CD4-positive, alpha-beta T cell treated with Interleukin-1 beta for 1 hour (primary cell): ENCODE measurements at places on chromosomes 3 and 15.

DNA sequence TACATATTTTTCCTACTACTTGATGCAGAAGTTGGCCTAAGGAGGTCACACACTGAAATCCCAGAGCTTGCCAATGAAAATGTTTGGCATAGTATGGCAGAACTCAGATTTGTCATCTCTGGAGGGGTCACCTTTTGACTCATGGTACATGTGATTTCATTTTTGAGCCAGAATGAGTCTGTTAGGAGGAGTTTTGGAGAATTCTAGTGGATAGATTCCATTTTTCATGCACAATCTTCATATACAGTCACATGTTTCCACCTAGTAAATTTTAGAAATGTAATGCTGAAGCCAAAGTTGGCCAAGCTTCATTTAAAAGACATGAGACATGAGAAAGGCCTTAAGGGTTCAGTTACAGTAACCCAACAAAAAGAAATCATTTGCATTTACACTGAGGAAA is 97.8 kb upstream of the IGSF10 start:
- DNase-seq = no peak

DNA sequence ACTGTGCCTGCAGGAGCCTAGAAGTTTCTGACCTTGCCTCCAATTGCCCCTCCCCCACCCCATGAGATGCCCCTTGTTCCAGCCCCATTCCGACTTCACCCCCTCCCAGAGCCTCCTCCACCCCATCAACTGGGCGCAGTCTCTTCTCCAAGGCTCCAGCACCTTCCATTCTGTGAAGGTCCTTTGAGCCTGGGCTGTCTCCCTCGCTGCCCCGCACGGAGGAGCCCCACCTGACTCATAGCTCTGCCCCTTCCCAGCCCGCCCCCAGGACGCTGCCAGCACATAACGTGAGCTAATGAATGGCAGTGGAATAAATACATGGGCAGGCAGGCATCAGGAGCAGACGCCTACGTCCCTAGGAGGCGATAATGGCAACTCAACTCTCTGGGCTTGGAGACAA is 113.1 kb downstream of the NUP210 start:
- DNase-seq = no peak

GRCh38 chr15:62452667-62453066 is 287.6 kb upstream of the C2CD4B start:
- DNase-seq = no peak

DNA sequence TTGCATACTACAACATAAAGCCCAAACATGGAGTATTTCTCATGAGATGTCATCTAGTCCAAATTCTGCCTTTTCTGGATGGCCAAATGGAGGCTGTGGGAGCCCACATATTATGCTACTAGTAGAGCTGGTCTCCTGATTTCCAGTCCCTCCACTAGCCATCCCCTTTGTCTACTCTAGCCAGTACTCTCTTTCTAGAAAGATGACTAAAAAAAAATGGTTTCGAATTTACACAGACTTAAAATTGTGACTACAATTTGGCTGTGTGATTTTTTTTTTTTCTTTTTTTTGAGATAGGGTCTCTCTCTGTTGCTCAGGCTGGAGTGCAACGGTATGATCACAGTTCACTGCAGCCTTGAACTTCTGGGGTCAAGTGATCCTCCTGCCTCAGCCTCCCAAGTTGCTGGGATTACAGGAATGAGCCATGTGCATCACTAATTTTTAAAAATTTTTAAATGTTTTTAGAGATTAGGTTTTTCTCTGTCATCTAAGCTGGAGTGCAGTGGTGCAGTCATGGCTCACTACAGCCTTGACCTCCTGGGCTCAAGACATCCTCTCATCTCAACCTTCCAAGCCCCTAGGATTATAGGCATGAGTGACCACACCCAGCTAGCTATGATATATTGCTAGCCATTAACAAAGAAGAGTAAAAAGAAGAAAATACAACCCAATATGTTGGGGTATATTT is 273.9 kb downstream of the ADAMTSL3 start:
- no peak for DNase-seq

GRCh38 chr15:93025625-93025982 is 63.4 kb downstream of the RGMA start:
- DNase-seq = no peak

GRCh38 chr3:10666621-10667020 is 149.4 kb upstream of the SLC6A11 start:
- no peak for DNase-seq

DNA sequence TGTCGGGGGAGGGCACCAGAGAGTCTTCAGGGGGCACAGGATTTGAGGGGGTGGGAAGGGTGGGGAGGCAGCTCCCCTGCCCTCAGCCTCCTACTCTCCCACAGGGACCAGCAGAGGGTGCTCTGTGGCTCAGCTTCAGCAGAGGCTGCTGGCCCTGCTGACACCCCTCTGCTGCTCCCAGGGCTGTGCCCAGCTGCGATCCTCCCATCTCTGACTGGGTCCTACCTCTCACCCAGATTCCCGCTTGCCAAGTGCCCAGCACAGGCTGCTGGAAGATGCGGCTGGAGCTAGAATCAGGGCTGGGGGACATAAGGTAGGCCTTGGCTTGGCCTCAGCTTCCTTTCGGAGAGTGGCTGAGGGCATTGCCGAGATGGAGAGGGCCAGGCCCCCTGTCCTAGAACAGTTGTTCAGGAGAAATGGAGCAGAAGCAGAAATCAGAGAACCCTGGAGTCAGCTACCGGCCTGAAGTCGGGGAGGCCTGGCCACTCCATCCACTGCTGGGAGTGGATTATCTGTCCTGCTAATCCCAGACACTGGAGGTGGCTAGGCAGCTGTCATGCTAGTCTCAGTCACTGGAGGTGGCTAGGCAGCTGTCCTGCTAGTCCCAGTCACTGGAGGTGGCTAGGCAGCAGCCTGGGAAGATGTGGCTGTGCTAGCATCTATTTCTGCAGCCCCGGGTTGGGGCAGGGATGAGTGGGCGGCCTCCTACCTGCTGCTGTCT is 3.9 kb downstream of the GRM2 start:
- no peak for DNase-seq

- no peak for DNase-seq
These were observed 50.5 kb upstream of the KCNMB2 start for GRCh38 chr3:178485756-178486155.

- no peak for DNase-seq
These were observed 50.4 kb downstream of the GLB1 start for GRCh38 chr3:33046521-33046920.

- DNase-seq = no peak
These were observed 85.7 kb upstream of the PRR20G start for GRCh38 chr3:127373441-127374085.

GRCh38 chr15:91077029-91077428 is 23.0 kb upstream of the SV2B start:
- no peak for DNase-seq

DNA sequence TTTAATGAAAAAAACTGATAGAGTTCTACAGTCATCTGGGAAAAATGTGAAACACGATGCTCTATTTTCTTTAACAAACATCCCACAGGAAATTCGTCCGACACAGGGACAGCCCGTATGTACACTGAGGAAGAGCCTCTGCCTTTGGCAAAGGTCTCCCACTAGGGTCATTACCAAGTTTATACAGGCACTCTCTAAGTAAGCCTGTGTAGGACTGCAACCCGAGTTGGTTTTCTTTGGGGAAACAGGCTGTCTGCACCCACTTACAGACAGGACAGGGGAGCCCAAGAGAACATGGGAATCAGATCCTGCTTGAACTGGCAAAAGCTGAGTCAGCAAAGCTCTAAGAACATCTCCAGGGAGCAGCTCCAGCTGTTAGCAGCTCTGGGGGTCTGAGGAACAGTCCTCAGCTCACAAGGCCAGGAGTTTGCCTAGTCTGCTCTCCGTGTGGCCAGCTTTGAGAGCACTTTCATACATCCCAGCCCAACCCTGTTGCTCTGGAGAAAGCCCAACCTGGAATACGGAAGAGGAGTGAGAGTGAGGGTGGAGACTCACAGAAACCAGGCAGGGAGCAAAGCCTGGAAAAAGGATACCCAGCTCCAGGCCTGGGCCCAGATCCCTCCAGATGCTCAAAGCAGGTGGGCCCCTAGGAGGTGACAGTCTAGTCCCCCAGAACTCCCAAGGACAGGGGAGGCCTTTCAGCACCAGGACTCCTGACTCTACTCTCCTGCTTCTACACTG is 1.9 kb downstream of the TBC1D2B start:
- DNase-seq = no peak

- DNase-seq = peak; percentile 31
These were observed 4.2 kb downstream of the SLC4A7 start for GRCh38 chr3:27479806-27480543.

DNA sequence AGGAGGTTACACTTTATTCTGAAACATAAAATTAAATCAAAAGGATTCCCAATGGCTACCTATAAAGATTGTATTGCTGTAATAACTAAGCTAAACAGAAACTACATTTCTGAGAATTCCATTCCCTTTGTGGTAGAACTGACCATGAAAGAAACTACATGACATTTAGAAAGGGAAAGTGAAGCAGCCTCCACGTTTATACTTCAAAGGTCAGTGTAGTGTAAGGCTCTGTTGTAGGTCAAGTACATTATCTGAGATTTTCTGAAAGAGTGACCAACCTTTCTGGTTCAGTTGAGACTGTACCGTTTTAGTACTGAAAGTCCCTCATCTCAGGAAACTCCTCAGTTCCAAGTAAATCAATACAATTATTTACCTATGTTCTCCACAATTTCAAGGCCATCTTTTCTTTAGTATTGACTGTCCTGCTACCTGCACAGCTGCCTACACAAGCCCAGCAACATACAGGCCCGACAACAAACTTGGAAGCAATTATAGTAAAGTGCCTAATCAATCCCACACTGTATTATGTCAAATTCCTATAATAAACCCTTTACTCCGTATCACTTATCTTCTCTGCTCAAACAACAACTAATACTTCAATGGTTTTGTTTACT is 343.0 kb downstream of the PLOD2 start:
- no peak for DNase-seq

- DNase-seq = peak; percentile 70
These were observed 1.4 kb downstream of the CRTAP start for GRCh38 chr3:33115024-33115768.

GRCh38 chr15:70856177-70856883 is 2.4 kb upstream of the LARP6 start:
- no peak for DNase-seq

- DNase-seq = no peak
These were observed 22.4 kb downstream of the FOXB1 start for GRCh38 chr15:60026555-60026954.

DNA sequence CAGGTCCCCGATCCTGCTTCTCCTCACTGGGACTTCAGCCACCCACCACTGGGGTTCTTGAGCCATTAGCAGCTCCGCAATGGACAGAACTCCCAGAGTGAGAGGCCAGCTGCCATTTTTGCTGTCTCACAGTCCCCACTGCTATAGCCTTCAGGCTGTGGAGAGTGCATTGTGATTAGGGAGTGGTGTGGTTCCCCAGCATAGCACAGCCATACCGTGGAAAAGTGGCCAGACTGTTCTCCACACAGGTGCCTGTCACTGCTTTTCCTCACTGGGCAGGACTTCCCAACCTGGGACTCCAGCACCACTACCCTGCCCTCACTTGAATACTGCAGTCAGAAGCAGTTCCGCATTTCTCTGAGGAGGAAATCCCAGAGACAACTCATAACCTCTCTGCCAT is 270.3 kb upstream of the DCBLD2 start:
- DNase-seq = no peak

DNA sequence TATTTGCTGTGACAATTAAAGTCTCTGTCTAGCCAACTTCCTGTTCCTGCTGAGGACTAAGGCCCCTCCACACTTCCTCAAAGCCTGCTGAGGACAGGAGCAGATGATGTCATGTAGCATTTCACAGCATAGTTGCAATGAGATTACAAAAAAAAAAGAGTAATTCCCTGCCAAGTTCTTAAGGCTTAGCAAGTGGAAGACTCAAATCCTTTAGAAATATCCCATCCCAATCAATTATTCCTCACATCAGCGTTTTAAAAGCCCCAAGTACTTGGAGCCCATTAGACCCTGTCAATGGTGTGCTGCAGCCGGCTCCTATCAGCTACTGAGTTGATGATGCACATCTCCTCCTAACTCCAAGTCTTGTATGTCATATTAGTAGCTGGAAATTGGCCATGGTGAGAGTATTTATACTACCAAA is 51.7 kb downstream of the TRANK1 start:
- DNase-seq = peak; percentile 76

DNA sequence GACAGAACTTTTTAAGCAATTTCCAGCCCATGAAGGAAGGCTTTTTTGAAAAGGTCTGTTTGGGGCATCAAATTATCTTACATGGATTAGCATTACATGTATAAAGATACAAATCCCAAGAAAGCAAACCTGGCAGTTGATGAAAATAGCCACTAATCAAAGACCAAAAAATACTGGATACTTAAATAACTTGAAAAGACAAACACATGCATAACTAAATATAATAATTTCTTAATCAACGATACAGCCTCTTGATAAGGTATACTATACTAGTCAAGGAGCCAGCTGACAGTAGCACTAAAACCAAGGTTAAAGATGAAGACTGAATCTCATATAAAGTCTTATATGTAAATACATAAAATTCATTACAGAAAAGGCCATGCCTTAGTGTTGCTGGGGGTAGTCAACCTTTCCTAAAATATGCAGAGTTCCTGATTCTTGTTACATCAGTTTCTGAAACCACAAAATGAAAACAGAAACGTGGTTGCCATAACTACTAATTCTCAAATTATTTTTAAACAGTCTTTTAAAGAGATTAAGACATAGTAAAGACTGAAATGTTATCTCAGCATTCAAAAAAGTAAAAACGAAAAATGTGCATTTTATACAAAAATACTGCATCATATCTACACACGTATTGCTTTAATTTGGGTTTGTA is 2.0 kb downstream of the ANKRD28 start:
- DNase-seq = peak; percentile 11

DNA sequence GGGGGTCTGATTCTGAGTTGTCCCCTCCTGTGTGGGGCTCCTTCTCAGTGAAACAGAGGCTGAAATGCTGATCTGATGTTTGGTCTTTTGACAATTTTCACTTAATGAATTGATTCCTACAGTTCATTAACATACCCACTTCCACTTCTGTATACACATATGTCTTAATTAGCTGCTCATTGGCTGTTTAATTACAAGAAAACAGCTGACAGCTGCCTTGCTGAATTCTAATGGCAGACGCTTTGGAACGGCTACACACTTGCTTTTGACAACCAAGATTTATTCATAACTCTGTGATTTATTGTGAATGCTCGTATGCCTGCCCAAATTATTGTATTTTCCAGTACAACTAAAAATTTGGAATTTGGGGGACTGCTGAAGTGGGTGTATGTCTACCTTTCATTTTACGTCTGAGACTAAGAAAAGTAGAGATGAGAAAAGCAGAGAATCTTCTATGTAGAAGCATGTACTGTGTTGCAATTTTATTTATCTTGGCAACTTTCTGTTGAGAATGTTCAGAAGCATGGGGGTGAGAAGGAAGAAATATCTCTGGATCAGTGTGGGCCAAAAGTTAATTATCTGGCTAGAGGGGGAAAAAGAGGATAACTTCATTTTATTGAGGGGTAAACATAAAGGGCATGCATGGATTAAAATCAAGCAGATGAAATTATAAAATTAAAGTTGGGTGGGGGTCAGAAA is 46.5 kb upstream of the ICE2 start:
- no peak for DNase-seq
